ENCODE measurements at places on chromosomes 5 and 9.

GRCh38 chr5:58854441-58854840 lies 271.6 kb downstream of the RAB3C start:
- no peak for DNase-seq

GRCh38 chr9:123109540-123110279 lies 76.2 kb downstream of the GPR21 start:
- DNase-seq, result no peak

DNA sequence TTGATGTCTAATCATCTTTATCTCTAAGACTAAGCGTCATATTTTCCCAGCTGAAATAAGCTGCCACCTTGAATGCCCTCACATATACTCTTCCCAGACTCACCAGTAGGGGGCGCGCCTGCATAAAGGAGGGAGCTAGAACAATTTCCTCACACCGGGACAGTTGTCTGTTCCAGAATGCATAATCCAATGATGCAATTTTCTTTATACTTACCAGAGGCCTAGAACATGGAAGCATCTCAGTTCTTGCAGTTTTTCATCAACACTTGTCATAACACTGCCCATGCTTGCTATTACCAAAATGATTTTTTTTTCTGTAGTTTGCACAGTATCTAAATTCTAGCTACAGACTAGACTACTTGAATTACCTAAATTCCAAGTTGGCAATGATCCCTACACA lies 203.9 kb downstream of the FRMD3 start:
- DNase-seq, result peak; percentile 80

DNA sequence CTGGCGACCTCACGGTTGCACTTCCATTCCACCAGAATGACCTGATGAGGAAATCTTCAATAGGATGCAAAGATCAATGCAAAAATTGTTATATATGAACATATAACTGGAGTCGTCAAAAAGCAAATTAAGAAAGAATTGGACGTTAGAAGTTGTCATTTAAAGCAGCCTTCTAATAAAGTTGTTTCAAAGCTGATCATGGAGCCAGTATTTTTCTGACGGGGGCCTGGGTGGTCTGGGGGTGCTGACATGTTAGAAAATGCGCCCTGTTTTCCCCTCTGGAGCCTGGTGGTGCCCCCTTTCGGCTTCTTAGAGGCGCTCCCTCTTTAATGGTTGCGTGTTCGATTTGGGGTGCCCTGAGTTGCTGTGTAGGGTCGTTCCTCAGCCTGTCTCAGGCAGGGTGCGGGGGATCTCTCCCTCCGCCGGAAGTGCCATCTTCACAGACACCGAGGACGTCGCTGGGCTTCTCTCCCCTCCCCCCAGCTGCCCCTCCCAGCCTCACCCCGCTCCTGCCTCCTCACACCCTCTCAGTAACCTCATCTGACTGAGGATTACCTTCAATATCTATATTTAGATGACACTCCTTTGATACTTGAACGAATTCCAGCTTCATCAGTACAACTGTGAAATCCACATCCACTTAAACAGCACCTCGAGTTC lies 18.3 kb downstream of the PTGES2 start:
- DNase-seq, result no peak

DNA sequence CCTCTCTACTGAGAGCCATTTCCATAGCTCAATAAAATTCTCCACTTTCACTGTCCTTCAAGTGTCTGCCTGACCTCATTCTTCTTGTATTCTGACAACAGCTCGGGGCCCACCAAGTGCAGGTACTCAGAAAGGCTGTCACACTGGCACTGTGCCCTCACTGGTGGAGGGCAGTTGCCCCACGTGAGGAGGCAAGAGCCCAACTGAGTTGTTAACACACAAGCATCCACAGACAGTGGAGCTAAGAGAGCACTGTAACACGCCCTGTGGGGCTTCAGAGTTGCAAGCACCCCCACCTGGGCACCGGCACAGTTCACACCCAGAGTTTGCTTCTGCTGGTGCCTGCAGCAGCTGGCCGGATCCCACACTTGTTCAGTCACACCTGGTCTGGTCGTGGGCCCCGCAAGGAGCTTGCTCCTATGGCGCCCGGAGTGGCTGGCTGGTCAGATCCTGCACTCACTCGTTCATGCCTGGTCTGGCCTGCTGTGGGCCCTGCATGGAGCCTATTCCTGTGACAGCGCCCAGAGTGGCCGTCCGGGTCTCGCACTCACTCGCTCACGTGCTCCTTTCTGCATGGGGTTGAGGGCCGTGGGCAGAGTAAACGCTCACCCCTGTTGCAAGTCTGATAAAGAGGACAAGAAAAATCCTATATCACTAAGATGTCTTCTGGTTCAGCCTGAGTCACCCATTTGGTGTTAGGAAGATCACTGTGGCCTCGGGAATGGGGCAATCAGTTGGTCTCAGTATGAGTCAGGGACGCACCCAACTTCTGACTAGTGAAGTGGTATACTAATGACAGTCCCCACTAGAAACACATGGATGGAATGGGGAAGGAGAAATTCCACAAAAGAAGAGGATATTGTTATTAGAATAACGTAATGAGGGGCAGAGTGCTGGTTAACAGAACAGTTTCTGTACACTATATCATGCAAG lies 87.0 kb upstream of the CCNH start:
- DNase-seq, result no peak

DNA sequence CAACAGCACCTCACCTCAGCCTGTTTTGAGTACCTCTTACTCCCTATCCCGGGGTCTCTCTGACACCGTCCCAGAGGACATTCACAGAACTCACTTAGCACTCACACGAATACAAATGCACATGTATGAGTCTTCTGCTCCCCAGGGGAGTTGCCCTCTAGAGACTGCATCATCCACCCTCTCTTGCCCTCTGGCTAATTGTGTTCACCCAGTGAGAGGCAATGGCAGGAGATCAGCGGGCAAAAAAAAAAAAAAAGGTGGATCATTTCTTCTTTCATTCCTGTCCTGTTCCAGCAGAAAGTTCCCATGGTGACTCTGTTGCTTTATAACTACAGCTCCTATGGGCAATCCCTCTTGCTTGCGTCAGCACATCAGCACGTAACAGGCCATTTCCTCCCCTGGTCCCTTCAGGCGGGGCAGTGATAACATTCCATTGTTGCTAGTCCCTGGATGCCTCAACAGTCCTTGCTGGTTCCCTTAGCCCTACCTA lies 23.5 kb upstream of the SNX2 start:
- peak; percentile 36 for DNase-seq

DNA sequence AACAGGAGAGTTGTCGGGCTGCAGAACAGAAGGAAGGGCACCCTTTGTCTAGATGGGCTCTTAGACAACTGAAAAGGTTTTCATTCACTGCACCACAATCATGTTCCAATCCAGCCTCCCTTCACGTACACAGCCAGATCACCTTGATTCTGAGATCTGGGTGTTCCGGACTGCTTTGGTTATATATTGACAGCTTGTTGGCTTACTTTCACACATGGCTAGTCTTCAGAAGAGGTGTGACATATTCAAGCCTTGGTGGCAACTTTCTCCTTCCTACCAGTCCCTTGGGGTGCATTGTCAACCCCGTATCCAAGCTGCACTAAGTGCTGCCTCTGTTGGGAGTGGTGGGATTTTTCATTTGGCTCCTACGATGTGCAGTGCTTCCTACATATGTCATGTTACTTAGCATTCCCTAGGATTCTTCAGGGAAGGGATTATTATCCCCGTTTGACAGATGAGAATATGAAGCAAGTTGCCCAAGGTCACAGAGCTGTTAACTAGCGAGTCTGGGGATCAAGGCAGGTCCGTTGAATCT lies 100.6 kb downstream of the LIFR start:
- no peak for DNase-seq

DNA sequence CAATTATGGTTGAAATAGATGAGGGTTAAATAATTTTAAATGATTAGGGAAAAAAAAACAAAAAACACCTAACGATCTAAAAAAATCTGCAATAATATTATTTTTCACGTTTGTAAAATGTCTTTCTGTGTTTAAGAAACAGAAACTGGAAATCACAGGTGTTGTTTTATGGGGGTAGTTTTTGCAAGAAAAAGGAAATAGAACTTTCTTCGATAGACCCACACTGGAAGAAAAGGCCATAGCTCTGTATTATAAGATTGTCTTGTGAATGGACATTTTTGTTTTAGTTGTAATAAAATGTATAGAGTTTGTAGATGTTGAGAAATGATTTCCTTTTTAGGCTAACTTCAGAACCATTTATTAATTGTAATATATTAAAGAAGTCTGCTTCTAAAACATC lies 5.5 kb downstream of the CSNK1G3 start:
- DNase-seq, result no peak

GRCh38 chr9:132582786-132583583 lies 579 bp downstream of the BARHL1 start:
- no peak for DNase-seq

- no peak for DNase-seq
Measured at GRCh38 chr5:102341681-102342288, 45.7 kb upstream of the SLCO4C1 start.

- DNase-seq, result peak; percentile 75
Measured at GRCh38 chr9:125407974-125408900, 146.6 kb downstream of the GAPVD1 start.

DNA sequence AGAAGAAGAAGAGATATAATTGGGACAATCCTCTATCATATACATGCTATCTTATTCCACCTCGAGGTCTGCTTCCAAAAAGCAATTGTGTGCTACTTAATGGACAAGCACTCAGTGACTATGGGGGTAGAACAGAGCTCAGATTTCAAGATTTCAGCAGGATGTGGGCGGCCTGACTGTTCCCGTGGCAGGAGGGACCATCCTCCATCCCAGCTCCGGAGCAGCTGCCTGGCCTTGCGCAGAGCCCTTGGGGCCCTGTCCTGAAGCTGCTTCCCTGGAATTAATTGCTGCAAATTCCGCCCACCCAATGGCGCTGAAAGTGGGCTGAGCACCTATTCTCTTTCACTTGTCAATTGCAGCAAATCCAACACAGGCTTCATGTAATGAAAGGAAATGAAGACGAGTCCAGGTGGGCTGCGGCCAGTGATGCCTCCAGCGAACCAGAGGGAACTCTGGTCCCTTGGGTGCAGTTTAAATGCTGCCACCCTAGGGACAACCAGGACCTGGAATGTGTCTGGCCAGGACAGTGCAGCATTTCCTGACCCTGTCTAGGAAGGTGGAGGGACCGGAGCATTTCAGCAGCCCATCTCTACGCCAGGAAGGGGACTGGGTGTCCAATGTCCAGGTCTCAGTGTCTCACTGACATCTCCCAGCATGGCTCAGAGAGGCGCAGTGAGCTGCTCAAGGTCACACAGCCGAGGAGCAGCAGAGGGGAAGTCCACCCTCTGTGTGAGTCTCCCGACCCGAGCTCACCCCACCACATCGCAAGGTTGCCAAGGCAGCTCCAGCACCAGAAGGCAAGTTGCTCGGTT lies 50.5 kb upstream of the FCN1 start:
- DNase-seq, result no peak

- DNase-seq, result no peak
Measured at GRCh38 chr9:136617746-136618579, 44.8 kb upstream of the EGFL7 start.

DNA sequence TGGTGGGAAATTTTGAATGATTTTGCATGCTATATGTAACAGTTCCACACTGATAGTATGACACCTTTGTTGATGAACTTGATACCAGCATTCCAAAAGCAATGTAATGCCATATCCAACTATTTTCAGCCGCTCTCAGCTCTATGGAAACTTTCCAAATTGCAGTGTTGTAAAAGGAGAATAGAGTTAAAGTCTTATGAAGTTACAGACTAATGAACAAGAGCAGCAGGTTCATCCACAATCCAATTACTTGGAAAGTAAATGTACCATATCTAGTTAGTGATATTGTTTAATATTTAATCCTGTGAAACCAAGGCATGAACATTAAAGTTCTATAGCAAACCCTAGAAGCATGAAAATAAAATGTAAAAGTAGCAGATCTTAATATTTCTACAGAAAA lies 418.2 kb downstream of the TUSC1 start:
- no peak for DNase-seq

- DNase-seq, result no peak
Measured at GRCh38 chr5:135921388-135921787, 25.7 kb upstream of the IL9 start.

GRCh38 chr5:141560151-141560550 lies 58.6 kb downstream of the DIAPH1 start:
- no peak for DNase-seq

DNA sequence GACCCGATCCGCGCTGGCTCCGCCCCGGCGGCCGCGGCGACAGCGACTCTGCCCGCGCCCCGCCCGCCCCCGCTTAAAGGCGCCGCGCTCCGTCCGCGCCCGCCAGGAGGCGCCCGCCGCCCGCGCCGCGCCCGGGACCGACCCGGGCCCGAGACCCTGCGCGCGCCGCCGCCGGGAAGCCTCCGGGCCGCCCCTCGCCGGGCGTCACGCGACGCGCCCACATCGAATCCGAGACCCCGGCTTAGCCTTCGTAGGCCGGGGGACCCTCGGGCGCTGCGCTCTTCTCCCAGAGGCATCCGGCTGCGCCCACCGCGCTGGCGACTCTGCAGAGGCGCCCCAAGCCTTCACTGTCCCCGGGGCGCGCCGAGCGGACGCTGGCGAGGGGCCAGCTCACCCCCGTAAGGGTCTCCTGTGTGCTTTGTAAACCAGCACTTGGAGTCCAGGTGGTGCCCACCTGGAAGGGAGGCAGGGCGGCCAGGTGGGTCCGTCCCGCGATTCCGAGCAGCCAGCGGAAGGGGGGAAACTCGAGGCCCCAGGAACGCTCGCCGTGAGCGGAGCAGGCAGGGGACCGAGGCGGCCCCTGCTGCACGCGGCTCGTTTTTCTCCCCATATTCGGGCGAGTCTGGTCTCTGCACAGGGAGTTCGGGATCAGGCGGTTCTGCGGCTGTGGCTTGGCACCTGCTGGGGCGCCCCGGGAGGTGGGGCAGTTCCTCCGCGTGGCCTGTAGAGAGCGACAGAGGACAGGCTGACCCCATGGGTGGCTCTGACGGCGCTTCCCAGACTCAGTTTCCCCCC lies 423 bp upstream of the ABCA2 start:
- DNase-seq, result no peak

DNA sequence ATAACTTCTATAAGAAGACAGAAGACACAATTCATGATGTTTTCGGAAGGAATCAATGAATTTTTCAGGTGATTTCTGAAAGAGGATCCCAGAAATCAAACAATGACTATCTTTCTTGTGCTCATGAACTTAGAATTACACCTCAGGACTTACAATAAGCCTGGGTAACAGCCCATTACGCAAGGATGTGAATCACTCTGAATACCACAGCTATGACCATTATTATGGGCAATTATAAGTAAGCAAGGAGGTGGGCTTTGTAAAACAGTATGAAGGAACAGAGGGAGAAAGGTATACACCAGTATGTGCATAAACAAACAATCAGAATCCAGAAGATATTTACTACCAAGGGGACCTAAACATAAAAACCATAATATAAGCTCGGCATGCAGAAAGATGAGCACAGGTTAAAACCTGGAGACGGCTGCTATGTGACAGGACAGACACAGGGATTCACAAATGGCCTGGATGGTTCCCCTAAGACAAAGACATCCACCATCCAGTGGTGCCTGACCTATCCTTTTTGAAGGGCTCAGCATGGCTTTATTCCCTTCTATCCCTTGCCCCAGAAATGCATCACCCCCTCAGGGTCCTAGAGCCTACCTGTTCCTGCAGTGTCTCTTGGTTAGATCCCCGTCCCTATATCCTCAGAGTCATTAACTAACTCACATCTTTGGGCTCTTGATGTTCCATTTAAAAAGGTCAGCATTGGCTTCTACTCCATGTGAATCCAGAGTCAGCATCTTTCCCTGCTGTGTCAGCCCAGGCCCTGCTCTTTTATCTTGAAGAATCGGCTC lies 21.8 kb upstream of the PPP2CA start:
- DNase-seq, result peak; percentile 67

GRCh38 chr5:143932584-143932983 lies 120.6 kb downstream of the HMHB1 start:
- DNase-seq, result no peak
